ENCODE measurements at places on chromosomes 12 and 14.

DNA sequence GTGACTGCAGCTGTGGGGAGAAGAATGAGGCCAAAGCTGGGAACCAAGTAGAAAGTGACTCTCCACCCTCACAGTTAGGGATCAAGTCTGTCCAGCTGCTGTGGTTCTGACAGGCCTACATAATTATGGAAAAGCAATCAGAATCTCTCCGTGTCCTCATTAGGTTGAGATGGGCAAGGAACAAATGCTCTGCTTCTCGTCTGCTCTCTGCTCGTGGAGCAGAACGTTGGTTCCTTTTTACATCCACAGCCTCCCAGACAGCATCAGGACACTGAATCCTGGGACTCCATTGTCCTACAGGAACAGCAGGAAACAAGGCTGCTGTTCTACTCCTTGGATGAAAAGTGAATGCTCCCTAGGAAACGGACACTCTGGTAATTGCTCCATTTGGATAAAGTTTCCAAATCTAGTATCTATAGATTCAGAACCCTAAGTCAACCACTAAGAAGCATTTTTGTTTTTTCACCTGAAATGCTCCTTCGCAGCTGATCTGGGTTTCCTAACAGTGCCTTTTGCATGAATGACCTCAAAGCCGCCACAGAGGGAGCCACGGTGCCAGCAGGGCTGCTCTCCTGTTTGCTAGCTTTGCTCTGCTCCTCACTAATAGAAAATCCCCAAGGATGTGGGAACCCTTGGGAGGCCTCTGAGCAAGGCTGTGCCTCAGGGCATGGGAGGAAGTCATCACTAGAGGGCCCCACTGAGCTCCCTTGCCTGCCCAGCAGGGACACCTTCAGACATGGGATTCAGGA, 102.0 kb downstream of the EGLN3 start:
- peak; percentile 98 for DNase-seq

- no peak for DNase-seq
Observed at GRCh38 chr12:6065131-6065862, 59.2 kb downstream of the VWF start.

DNA sequence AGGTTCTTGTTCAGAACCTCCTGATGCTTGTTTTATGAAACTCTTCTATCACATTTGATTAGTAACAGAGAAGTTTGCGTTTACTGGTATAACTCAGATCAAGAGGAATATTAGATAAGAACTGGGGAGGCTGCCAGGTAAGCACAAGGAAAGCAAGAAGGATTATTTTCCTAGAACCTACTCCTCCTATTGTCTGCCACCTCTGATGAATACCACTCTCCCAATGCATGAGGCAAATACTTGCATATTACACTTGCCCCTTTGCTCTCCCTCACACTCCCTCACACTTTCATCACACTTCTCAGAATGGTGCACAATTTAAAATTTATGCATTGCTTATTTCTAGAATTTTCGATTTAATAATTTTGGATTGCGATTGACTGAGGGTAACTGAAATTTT, 43.6 kb downstream of the LIN7A start:
- no peak for DNase-seq

DNA sequence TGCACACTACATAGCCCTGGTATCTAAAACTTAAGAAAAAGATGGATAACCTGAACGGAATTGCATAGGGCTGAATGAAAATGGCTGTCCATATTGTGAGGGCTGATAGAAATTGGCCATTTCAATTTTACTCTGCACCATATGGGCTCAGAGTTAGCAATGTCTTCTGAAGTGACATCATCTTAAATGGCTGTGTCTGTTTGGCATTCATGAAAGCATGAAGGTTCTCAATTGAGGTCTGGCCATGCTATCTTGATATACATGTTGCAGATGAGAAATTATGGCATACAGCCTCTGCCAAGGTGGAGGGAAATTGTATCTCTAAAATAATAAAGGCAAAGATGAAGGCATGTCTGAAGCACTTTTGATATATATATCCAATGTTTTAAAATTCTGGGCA, 226.0 kb upstream of the PDE3A start:
- no peak for DNase-seq

GRCh38 chr14:73146111-73146510, 9.8 kb downstream of the PSEN1 start:
- no peak for DNase-seq

- no peak for DNase-seq
Observed at GRCh38 chr12:124639122-124639806, 71.9 kb upstream of the NCOR2 start.

GRCh38 chr12:130162267-130162666, at the start of gene FZD10:
Gene FZD10, plus strand, starts transcription at chr12:130162464. Its CDS starts 479 bp downstream, at chr12:130162943.
- DNase-seq: no peak

- no peak for DNase-seq
Observed at GRCh38 chr12:89960607-89961394, 252.2 kb upstream of the ATP2B1 start.

- DNase-seq: peak; percentile 0
Observed at GRCh38 chr12:84874125-84874824, 38.3 kb downstream of the SLC6A15 start.

GRCh38 chr14:103116636-103117035, 6.6 kb upstream of the TNFAIP2 start:
- no peak for DNase-seq

DNA sequence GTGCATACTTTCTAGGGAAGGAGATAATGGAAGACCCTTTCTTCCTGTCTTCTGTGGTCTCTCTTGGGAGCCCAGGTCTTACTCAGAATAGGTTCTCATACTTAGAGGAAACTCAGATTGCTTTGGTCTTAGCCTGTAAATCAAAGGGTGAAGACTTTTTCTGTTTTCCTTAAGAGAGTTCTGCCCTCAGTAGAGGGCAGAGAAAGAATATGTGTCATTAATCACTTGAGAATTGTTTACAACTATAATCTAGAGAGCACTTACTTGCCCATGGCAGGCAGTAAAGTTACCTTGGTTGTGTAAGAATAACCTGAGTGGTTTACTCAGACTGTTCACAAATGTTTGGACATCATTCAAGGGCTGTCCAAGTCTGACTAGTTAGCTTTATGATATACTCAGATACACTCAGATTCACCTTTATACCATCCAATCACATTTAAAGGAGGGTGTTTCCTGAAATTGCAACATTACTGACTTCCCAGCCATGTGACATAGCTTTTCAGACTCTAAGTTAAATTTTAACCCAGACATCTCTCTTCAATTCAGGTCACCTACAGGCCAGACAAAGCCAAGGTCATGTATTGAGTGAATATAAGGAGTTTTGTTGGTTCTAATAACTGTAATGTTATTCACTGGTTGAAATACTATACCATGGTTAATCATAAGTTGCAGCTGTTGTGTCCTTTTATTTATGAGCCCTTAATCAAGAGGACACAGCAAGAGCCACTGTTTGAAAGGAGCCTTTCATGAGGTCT, 372.2 kb downstream of the RAD51B start:
- no peak for DNase-seq

DNA sequence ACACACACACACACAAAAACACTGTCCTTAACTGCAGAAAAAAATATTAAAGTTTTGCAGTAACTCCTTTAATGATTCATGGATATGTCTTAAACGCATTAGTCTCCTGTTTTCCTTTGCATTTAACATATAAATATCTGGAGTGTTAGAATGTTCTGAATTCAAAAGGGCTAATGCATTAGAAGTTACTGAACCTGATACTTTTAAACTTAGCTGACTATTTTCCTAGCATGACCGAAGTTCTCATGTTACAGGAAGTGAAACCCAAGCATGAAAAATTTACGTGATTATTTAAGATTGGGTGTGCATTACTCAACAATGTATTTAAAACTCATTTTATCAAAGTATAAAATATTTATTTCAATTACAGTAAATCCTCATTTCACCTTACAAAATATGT, 791.2 kb downstream of the FLRT2 start:
- no peak for DNase-seq

DNA sequence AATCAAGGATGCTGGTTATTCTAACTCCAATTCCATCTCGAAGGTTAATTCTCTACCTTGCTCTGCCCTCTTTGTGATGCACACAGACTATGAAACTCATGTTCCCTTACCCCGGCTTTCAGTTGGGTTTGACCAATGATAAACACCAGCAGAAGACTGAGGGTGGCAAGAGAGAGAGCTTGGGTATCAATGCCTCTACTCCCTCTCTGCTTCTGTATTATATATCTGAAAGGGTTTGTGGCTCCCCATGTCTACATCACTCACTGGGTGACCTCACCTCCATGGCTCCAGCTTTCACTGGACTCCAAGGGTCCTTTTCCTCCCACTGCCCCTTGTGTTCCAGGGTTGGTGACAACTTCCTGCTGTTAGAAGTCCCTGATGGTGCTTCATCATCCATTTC, 659.0 kb upstream of the TBX3 start:
- no peak for DNase-seq

- DNase-seq: no peak
Observed at GRCh38 chr14:69877492-69877891, 1.7 kb upstream of the SMOC1 start.

DNA sequence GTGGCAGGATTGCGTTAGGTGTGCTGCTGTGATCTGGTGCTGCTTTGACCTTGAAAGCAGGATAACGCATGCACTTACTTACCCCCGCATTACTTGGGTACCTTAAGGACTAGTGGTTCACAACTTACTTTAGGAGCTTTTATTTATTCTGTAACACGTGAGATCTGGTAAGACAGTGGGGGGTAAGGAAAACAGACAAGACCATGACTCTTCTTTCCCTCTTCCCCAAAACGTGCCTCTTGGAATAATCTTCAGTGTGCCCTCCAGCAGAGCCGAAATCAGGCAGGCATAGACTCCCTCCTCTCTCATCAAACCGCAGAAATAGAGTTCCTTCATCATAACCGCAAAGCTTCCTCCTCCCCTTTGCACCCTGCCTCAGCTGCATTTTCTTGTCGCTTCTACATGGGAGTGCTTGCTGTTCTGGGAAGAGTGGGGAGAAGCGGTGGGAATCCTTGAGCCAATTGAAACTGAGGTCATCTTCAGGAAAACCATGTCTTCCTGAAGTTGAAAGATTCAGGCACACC, 43.4 kb downstream of the RAD52 start:
- no peak for DNase-seq

- no peak for DNase-seq
Observed at GRCh38 chr12:130879781-130880389, 8.0 kb downstream of the RAN start.

DNA sequence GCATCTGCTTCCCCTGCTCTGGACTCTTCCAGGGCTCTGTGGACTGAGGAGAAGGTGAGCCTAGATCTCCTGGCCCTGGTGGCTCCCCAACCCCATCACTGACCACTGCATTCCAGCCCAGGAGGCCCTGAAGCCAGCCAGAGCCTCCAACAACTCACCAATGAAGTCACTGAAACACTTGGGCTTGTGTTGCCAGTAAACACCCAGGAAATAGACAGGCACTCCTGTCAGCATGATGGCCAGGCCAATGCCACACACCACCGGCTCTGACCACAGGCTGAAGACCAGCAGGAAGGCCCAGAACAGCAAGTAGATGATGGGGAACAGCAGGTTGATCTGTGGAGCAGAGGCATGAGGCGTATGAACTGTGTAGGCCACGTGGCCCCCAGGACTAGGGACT, 8.8 kb upstream of the CEBPE start:
- DNase-seq: no peak

DNA sequence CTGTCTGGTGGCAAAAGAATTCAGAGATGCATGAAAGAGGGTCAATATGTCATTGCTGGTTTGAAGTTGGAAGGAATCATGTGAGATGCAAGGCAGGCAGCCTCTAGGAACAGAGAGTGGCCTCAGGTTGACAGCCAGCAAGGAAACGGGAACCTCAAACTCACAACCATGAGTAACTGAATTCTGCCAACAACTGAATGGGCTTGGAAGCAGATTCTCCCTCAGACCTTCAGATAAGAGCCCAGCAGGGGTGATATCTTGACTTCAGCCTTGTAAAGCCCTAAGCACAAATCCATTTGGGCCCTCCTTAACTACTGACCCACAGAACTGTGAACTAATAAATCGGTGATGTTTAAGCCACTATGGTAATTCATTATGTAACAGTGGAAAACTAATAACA, 35.8 kb downstream of the USP15 start:
- DNase-seq: no peak

- peak; percentile 88 for DNase-seq
Observed at GRCh38 chr12:108807996-108808769, 49.2 kb downstream of the SSH1 start.

DNA sequence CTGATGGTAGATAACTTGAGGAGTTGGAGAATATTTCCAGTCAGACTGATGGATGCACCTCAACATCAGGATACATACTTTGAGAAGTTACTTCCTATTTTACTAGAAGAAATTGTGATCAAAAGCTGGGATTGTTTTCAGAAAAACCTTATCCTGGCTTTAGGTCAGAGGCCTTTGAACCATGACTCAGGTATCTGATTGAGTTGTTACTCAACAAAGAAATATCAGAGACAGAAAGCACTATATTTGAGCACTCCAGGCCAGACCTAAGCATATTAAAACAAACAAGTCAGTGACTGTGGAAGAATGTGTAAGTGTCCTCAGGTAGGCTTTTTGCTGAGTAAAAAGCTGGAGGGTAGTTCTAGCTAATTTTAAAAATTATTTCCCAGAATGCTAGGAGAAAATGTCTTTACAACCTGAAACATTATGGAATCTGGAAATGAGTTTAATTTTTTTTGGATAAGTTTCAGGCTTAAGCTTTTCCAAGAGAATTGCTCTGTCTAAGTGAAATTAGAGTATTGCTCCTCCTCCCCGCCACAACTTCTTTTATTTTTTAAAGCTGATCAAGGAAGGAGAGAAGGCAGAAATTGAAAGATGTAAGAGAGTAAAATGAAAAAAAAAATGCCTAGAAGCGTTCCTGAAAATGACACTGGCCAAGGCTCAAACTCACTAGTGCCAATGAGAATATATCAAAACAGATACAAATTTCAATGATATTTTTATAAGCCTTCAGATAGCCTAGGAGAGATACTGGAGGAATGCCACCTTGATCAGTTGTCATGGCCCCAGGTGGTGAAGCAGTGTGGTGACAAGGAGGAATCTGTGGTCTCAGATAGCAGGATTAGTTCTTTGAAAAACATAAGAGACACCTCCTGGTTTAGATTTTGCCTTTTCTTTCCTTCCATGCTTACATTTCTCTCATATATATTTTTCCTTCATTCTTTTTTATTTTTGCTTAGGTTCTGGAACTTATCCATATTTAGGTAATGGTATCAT, 790.3 kb downstream of the TMTC2 start:
- no peak for DNase-seq

- no peak for DNase-seq
Observed at GRCh38 chr12:45219621-45220020, 3.7 kb downstream of the ANO6 start.

DNA sequence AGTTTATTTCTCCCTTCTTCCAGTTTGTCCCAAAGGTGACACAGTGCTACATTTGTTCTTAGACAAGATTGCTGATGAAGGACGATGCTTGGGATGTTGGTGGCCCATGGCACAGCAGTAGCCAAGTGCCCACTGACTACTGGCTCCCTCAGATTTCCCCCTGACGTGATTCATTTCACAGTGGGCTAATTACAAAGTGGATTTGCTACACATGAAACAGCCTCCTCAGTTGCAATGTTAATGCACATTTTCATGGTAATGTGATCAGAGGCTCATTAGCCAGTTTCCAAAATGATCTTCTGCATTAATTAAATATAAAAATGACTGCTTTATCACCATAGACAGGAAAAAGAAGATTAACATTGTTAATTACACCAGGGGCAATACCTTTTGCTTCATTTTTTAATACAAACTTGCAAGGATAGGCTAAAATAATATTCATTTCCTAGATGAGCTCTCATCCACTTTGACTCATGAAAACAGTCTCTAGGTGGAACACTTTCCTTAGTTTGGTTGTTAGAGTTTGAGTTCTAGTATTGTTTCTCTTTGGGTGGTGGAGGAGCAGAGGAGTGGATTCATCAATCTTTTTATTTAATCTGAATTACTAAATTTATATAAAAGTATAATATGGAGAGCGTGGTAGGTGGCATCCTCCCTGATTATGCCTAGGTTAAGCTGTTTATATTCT, 250.9 kb downstream of the PDZRN4 start:
- no peak for DNase-seq

All from NCI-H524 (cell line).